ENCODE measurements at places on chromosomes 2 and 18.

- DNase-seq = no peak
Measured at GRCh38 chr2:106168657-106169056, 25.4 kb downstream of the UXS1 start.

DNA sequence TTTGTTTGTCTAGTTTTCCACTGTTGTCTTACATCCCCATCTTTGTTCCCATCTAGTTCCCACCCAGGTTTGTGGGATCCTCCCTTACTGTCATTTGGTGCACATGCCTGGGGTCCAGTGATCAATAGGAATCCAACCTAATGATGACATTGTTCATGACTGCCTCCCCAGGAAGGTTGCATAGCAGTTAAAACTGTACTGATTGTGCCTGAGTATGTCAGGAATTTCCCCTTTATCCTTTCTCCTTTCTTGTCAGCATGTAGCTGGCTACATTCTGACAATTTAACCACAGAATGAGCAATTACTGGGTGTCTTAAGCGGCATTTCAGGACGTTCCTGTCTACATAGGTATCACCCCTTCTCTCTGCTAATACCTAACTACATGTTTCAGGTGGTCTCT, 653.0 kb downstream of the CNTNAP5 start:
- DNase-seq = no peak

DNA sequence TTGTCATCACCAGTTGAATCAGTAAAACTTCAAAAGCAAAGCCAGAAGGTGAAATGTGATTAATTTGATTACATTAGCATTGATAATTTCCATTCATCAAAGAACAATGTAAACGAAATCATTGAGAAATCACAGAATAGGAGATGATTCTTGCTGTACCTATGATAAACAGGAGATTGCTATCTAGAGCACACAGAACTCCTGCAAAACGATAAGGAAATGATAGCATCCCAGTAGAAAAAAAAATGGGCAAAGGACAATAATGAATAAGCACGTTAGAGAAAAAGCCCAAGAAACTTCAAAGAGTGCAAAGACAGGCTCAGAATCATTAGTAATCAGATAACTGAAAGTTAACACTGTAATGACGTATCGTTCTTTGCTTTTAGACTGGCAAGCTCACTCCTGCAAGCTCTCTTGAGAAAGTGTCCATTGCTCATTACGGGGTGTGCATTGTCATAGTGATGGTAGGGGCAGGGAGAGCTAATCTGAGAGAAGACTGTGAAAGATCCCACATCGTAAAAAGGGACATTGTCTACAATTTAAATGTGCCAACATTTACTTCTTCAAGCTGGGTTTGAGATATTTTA, 143.6 kb downstream of the SPP2 start:
- no peak for DNase-seq

DNA sequence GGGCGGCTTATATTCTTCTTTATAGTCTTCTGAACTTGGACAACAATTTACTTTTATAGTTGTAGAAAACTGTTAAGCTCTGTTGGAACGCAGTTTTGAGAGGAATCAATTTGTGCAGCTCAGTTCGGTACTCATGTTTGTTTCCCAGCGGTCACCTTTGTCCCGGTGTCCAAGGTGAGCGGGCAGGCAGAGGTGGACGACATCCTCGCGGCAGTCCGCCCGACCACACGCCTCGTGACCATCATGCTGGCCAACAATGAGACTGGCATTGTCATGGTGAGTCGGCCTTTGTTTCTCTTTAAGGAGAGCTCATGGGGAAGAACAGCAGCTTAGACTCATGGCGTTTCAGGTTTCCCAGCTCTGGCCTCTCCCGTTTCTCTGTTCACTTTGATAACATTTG, 18.6 kb upstream of the ESPNL start:
- no peak for DNase-seq

DNA sequence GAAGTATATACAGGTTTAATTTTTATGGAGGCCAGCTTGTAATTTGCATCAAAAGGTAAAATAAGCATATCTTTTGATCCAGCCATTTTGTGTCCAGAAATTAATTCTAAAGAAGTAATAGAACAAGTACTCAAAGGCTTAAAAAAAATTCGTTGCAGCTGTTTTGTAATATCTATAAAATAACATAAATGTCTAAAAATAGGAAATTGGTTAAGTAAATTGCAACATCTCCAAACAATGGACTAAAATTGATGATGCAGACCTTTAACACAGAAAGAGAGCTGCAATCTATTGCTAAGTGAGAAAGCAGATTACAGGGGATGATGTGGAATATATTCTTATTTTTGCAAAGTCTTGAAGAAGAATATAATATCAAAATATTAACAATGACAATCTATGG, 19.4 kb downstream of the AAK1 start:
- no peak for DNase-seq

DNA sequence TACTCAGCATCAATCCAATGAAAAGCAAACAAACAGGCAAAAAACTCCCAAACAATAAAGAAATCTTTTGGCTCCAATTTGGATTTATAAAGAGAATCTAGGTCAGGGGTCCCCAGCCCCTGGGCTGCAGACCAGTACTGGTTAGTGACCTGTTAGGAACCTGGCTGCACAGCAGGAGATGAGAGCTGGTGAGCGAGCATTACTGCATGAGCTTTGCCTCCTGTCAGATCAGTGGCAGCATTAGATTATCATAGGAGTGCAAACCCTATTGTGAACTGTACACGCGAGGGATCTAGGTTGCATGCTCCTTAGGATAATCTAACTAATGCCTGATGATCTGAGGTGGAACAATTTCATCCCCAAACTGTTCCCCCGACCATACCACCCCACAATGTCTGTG, 102.2 kb downstream of the KIAA1328 start:
- no peak for DNase-seq

DNA sequence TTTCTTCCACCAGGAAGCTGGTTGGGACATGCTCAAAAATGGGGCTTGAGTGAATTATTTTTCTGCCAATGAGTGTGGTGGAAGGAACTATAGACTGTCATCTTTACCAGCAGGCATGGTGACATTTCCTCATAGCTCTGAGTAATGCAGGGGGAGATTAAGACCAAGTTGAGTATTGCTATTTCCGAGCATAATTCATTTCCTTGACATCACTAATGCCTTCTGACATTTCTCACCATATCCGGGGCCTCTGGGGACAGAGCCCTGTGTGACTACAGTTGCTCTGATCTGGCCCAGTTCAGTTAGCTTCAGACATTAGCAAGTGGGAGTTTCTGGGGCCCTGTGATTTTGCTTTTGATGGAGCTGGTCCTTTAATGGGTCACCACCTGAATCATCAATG, 410.4 kb downstream of the MEIS1 start:
- DNase-seq = no peak

DNA sequence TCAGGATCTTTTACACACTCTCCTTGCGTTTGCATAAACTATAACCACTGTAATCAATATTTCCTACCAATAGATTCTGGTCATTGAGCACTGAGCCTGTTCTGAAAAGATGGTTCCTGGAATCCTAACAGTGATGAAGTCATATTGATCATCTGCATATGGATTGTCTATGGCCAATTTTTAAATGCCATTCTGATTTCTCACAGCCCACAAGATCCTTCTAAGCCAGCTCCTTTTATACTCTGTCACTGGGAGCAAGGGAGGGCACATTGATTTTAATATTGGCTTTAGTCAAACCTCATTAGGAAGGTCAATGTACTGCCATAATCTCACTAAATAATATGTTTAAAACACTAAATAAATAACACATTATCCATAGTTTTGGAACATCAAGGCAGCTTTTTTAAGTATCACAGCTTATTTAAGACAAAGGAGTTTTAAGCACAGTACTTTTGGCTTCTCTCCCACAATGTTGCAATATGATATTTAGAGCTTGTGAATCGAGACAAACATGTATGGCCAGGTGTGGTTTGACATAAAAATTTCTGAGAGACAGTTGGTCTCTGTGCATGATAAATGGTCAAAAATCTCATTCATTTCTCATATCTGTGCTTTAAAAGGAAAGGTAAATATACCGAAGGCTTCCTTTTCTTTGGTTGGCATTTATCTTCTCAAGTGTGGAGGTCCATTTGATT, 267.3 kb downstream of the MTX2 start:
- no peak for DNase-seq

- DNase-seq = no peak
Measured at GRCh38 chr18:12836551-12836950, 47.5 kb downstream of the PTPN2 start.

DNA sequence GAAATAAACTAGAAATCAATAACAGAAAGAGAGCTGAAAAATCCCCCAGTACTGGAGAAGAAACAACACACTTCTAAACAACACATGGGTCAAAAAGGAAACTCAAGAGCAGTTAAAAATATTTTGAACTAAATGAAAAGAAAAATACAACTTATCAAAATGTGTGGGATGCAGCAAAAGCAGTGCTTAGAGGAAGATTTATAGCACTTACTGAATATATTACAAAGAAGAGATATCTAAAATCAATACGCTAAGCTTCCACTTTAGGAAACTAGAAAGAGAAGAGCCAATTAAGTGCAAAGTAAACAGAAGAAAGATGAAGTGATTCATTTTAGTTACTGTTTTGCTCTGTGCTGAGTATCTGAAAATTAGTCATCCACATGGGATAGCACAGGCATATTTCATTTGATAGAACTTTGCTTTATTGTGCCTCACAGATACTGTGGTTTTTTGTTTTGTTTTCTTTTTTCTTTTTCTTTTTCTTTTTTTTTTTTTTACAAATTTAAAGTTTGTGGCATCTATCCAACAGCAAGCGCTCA, 17.0 kb downstream of the TGFA start:
- DNase-seq = no peak

- no peak for DNase-seq
Measured at GRCh38 chr2:239688840-239689239, 288.0 kb upstream of the HDAC4 start.

DNA sequence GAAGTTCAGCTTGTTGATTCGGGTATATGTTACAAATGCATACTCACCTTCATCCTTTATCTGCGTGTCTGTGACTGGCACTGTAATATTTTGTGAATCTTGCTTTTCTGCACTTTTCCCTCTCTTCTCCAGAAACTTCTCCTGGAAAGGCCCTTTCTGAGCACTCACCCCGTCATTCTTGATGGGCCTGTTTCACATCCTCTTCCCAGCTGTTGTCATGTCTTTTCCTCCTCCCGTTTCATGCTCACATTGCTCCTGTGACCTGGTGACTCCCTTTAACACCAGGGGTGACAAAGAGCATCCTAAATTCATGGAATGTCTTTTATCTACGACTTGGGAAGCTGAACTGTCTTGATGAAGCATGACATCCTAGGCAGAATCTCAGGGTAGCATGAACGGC, 65.8 kb downstream of the CD8B2 start:
- no peak for DNase-seq

- DNase-seq = no peak
Measured at GRCh38 chr18:22268641-22269128, 99.3 kb downstream of the GATA6 start.

DNA sequence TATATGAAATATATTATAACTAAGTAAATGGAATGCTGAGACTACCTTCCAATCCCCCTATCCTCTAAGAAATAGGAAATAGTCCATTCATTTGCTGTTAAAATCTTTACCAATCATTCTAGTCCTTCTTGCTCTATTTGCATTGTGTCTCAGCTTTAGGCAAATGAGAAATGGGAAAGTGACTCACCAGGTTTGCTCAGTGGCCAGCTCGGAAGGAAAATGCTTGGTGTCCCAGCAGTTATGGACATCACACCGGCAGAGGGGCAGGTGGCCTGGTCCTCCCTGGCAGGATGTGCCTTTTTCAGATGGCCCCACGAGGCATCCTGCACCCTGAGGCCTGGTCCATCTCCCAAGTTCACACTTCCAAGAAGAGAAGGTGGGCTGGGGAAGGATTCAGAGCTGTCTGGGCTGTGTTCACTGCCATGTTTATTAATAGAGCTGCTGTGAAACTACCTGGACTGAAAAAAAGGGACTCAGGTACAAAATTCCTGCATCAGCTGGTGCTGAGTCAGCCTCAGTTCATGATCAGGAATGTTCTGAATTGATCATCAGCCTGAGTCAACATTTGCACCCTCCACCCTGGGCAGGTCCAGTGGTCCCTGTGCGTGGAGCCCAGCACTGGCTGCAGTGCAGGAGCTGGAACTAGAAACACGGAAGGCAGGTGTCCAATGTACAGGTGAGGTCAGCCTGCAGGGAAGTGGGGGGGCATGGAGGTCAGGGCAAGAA, 60.1 kb upstream of the ARL4C start:
- no peak for DNase-seq

DNA sequence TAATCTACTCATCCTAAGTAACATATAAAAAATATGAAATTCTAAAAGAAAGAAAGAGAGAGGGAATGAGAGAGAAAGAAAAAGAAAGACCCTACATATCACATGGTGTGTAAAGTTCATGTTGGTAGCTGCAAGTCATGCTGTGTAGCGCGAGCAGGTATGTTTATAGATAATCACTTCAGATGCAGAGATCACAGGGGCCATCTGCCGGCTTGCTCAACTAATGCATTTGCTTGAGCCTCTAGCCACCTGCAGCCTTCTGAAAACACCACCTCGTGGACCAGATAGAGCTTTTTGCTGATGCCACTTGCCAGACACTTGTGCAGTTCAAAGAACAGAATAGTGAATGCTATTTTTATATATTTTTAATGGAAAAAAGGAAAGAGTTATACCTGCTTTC, 37.6 kb downstream of the CDH7 start:
- DNase-seq = no peak

GRCh38 chr2:102078773-102079172, 63.8 kb upstream of the IL1R1 start:
- DNase-seq = no peak

DNA sequence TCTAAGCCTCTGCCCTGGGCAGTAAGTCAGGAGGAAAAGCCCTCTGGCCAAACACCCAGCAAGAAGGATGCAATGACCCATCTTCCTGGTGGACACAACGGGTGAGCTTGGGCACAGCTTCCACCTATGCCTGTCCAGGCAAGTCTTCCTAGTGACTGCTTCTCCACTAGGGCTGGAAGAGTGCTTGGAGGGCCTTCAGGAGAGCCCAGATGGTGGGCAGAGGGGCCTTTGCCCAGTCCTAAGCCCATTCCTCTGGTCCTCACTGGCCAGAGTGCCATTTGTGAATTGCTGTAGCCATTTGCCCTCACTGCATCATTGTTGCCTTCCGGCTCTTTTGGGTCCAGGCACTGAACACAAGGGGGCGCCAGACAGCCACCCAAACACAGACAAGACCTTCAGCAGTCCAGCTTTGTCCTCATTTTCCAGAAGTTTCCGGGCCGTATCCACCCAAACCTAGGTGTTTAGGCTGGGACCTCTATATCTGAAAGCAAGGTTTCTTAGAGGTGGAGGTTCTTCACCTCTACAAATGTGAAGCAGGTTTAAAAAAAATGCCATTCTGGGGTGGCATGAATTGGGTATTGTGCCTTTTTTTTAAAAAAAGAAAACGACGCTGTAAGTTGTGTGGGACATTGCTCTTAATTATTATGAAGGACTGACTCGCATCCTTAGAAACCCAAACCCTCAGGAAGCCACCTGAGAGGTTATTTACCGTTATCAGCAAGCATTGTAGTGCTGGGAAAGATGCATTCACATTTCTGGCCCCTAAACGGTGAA, 29.5 kb downstream of the PAX8 start:
- DNase-seq = no peak
